ENCODE measurements at places on chromosomes 6 and 20. TPM values are rescaled to one million over a fixed set of nuclear protein-coding genes. Genes with fewer than 3 reads are reported as not detected.
A peak's percentile ranks its signal among the peaks of the same experiment; 100 is the strongest.

GRCh38 chr20:55569084-55569483 lies 436.2 kb downstream of the CBLN4 start:
- DNase-seq, result no peak

DNA sequence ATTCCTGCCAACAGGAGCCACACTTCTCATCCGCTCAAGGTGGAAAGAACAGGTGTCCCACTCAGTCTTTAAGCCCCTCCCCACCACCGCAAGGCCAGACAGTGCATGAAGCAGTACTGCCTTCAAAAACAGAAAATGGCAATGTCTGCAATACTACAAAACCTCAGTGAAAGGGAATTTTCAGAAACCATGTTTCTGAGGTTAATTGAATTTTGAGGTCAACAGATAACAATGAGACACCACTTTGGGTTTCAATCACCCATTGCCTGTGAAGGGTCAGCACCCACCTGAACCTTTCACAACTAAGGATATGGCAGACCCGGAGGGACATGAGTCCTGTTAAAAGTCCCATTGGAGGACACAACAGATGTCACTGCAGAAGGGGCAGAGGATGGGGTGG lies 13.0 kb downstream of the ZC3H12D start:
- no peak for DNase-seq

DNA sequence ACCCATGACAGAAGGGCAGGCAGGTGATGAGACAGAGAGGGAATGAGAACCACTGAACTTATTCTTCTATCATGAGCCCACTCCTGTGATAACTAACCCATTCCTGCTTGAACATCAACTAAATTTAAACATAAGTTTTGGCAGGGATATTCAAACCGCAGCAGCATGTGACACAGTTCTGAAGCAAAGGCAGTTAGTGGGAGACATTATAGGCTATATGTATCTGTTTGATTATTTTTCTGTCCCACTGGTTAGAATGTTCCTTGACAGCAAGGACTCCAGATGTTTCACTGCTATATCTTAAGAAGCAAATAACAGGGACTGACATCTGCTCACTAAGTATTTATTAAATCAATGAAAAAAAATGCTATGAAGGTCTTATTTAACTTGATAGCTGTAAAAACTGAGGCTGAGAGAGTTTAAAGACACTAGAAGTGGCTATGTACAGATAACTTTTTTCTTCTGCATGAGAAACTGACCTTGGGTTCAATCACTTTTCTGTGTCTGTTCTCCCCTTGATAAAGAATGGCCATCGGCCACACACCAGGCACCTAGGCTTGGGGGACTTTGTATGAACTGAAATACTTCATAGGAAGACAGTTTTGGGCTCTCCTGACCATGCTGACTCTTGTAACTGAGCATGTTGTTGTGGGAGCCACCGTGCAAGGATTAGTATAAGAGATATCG lies 90.9 kb downstream of the CEP162 start:
- no peak for DNase-seq

DNA sequence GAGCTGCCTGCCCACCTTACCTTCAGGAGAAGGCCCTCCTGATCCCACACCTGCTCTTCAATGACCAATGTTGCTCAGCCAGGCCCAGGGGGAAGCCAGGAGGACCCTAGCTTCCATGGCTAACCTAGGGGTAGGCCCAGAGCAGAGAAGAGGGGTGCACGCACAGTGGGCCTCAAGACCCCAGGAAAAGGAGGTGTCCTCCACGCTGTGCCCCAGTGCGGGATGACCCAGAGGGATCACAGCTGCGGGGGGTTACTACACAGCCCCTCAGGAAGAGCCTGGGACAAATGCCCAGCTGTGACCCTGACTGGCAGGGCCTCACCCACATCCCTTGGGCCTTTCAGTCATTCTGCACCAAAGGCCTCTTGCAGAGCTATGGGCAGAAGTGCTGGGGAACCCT lies 31.6 kb upstream of the APMAP start:
- DNase-seq, result peak; percentile 10

DNA sequence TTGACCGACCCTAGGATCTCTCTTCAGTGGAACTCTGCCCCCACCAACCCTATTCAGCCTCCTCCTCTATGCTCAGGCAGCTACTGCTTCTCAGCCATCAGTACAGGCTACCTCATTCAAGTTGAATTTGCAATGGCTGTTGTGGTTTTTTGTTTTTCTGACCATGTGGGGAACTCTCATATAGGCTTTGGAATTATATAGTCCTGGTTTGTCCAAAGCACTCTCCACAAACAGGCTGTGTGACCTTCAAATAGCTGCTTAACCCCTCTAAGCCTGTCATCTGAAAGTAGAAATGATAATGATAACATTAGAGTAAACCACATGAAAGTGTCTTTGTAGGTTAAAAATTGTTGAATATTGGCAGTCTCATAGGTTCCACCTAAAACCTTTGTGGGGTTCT lies 80.3 kb downstream of the UNC5CL start:
- no peak for DNase-seq

- no peak for DNase-seq
These were observed 44.1 kb upstream of the ID1 start for GRCh38 chr20:31560746-31561598.

GRCh38 chr6:117345292-117345610 lies 79.9 kb downstream of the VGLL2 start:
- DNase-seq, result no peak

GRCh38 chr6:104325341-104326172 lies 534.2 kb downstream of the HACE1 start:
- DNase-seq, result no peak

DNA sequence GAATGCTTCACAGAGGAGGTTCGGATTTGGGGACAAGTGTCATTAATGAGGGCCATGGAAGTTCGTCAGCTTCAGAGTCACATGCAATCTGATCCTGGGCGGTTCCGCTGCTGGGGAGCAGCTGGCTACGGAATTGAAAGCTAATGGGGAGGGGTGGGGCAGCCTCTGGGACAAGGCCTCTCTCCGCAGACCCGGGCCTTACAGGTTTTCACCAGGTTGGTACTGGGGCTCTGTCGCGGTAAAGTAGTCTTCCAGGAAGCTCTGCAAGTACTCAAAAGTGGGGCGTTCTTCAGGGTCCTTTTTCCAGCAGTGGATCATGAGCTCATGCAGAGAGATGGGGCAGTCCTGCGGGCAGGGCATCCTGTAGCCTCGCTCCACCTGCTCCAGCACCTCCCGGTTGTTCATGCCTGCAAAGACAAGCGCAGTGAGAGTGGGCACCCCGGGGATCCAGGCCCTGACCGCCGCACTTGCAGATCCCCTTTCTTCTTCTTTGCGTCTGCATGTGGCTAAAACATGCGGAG lies 55.9 kb upstream of the TRAF3IP2 start:
- DNase-seq, result peak; percentile 57

- no peak for DNase-seq
These were observed 348.0 kb downstream of the BTBD3 start for GRCh38 chr20:12265662-12266061.

DNA sequence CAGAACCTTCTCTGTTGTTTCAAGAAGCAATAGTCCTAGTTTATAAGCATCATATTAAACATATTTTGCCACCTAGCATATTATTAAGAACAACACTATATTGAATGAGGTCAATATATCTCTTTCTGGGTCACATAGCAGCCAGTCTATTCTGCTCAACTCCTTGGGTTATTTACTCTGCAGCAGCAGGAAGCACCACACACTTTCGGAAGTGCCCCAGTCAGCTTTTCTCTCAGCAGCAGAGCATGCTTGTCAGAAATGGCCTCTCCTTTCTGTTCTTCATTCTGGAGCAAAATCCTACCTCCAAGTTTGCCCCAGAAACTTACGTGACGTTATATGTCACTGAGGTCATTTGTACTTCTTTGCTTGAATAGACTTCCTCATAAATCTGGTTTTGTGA lies 22.7 kb downstream of the CFAP206 start:
- no peak for DNase-seq

- no peak for DNase-seq
These were observed 125.9 kb downstream of the SLC24A3 start for GRCh38 chr20:19338380-19338779.

GRCh38 chr6:146548898-146549374 lies 5.3 kb downstream of the RAB32 start:
- no peak for DNase-seq

DNA sequence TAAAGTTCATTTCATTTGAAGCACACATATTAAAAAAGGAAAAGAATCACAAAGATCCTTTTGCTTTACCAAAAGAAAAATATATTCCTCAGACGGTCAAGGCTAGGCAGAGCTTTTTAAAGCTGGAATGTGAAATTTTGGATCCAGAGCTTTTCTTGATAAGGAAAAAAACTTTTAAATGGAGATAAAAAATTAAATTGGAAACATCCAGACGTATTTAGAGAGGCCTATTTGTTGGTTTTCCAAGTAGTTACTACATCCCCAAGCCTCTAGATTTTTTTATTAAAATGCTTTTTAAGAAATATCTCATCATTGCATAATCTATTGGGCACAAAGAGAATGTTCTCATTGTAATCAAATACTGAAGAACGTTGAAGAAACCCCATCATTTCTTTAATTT lies 385.7 kb upstream of the CITED2 start:
- no peak for DNase-seq

Gene MBOAT1
- total RNA-seq, result 33.7 TPM

Gene UBD
- 11.7 TPM for total RNA-seq

Gene BACH2
- total RNA-seq, result 1.2 TPM

Gene TRIM10
- total RNA-seq, result 5.3 TPM

Gene ESR1
- 0.82 TPM for total RNA-seq
